ENCODE measurements at places on chromosomes 4 and X. TPM values are rescaled to one million over a fixed set of nuclear protein-coding genes. Genes with fewer than 3 reads are reported as not detected.

DNA sequence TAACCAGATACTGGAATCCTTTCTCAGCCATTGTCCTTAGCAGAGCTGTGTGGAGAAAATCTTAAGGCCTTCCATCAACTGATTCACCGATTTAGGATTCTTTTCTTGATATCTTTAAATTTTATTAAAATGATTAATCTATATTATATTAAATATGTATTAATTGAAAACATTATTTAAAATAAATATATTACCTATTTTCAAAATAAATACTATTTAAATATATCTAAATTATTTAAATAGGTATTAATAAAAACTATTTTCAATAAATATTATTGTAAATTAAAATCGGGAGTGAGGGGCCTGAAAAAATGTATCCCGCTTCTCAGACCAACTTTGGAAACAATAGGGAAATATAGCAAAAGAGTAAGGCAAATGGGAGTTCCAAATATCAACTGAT, 94.0 kb upstream of the HPF1 start:
- DNase-seq: no peak

DNA sequence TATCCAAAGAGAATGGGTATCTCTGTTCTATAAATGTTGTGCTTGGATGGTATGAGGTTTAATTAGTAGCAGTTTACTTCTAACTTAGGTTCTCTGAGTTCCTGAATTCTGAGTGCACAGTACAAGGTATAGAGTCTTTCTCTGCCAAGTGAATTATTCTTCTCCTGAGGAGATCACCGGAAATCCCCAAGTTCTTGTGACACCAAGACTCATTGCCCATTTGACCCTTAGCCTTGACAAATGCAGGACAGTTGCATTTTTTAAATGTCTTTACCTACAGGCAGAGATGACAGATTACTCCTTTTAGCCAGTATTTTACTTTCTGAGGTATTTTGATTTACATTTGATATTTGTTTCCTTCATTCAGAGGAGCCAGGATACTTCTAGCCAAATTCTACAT, 72.9 kb downstream of the MAOA start:
- no peak for DNase-seq

Gene ZNF185
- 8.7 TPM for polyA plus RNA-seq

DNA sequence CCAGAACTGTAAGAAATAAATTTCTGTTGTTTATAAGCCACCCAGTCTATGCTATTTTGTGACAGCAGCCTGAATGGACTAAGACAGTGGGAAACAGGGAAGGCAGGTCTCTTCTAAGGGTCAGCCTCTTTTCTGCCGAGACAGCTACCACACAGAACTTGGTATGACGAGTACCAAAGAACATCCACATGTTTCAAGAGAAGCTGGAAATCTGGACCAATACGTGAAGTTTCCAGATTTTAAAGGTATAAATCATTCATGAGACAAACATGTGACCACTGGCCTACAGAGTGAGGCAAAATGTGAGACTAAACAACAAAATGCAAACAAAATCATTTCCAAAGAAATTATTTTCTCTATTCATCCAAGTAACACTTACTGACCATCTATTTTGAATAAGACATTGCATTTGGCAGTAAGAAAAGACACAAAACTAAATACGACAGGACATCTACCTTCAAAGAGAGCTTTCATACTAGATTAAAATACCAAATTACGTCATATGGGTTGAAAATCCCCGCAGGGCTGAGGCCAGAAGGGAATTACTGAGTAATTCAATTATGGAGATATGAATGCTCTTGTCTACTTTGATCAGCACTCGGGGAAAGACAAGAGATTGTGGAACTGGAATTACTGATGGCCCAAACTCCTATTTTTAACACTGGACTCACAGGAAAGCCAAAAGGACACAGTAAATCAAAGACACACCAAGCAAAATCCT, 7.2 kb downstream of the SCARB2 start:
- no peak for DNase-seq

DNA sequence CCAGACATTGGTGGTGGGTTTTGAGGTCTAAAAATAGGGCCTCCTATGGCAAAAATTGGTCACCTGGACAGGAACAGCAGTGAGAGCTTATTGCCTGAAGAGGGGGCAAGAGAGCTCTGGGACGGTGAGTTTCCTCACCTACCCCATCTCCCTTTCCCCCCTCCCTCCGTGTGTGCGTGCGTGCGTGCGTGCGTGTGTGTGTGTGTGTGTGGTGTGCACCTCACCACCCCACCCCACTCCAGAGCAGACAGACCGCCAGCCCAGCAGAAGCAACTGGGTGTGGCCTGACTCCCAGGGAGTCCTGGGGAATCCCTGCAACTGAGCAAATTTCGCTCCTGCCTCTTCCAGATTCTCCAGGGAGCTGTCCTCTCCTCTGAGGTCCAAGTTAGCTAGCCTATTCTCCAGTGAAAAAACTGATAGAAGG, 44.7 kb downstream of the PRPS1 start:
- no peak for DNase-seq

Measured in AG04450 (cell line).